Stimulated activated CD4-positive, alpha-beta T cell treated with anti-CD3 and anti-CD28 coated beads, Interleukin-1b, Interleukin-23, amount 100 ng/mL, for 48 hours (primary cell): ENCODE measurements at places on chromosomes 5 and 9.

- no peak for DNase-seq
Observed at GRCh38 chr5:38673671-38674071, 117.2 kb upstream of the LIFR start.

DNA sequence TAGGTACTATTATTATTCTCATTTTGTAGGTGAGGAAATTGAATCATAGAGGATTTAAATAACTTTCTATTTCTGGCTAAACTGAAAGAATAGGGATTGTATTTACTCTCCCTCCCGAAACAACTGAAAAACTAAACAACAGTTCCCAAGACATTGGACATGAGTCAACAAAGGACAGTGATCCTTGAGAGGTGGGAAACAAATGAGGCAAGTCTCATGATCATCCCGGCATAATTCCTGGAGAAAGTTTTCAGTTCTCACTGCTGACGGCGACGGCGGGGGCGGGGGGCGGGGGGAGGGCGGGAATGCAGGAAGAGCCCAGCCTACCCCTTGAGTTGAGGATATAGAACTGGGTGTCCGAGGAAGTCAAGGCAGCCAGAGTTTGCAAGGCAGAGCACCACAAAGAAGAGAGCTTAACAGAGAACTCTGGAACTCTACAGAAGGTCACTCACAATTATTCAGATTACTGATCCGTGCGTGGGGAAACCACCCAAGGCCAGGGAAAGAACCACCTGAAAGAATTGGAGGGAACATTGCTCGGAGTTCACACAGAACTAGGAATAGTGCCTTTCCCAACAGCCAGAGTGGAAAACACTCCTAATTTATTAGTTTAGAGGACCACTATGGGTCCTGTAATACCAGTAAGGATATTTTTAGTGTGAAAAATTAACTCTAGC, 27.4 kb upstream of the WHRN start:
- no peak for DNase-seq

DNA sequence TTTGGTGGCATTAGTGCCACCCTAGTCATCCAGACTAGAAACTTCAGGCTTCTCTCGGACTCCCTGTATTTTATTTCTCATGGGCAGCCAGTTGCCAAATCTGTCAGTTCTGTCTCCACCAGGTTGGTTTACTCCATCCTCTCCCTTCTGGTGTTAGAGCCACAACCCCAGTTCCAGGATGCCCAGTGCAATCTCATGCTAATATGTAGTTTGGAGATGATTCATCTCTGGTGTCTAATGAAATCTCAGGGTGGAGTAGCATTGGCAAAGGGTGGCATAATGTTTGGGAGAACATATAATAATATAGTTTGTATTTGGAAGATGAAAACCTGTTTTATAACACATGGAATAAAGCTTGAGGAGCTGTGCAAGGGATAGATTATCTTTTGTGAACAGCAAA, 30.2 kb downstream of the SLC46A2 start:
- no peak for DNase-seq

- DNase-seq = no peak
Observed at GRCh38 chr5:79697222-79698170, 7.9 kb downstream of the CMYA5 start.

GRCh38 chr5:120122703-120123102, 341.4 kb upstream of the PRR16 start:
- DNase-seq = no peak

DNA sequence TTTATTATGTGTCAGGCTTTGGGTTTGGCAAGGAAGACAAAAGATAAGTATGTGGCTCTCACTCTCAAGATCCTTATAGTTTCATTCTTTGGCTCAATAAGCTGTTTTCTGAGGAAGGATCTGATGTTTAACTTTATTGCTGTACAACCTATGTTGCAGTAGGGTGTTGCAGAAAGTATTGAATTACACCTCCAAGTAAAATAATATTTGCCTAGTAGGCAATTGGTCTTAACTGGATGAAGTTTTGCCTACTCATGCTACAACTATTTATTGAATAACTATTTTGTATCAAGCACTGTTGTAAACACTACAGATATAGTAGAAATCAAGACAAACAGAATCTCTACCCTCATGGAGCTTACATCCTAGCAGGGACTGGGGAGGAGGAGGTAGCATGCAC, 169.7 kb downstream of the TAF11L14 start:
- DNase-seq = no peak

GRCh38 chr9:34963552-34963951, 5.5 kb downstream of the PHF24 start:
- no peak for DNase-seq

GRCh38 chr5:179497636-179498340, 52.6 kb upstream of the RUFY1 start:
- DNase-seq = no peak
